ENCODE measurements at places on chromosomes 6 and 20. TPM values are rescaled to one million over a fixed set of nuclear protein-coding genes. Genes with fewer than 3 reads are reported as not detected.
A peak's percentile ranks its signal among the peaks of the same experiment; 100 is the strongest.

DNA sequence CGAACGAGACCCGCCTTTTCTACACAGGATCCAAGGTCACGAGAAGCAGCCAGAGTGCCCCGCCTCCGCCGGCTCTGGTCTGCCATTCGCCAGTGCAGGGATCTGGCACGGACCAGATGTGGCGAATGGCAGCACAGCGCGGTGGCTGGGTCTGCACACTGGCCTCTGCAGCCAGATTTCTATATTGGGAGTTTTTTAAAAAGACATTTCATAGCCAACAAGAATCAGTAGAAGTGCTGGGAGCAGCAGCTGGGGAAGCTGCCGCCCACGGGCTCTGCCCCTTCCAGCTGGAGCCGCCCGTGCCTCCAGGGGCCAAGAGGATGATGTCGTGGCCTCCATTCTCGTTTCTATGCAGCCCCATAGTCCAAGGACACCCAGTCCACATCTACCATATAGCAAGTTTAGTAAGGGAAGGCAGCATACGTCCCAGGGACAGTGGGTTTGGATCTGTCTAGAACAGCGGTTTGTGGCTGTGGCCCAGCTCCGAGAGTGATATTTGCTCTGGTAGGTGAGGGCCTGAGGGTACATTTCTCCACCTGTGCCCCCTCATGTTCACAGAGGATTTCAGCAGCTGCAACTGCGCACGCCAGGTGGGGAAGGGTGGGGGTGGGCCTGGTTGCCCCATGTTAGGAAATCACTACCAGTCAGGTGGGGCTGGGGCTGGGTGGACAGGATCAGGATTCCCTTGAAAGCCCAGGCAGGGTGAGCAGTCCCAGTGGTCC lies 333.7 kb downstream of the ZFAND3 start:
- peak; percentile 22 for DNase-seq

DNA sequence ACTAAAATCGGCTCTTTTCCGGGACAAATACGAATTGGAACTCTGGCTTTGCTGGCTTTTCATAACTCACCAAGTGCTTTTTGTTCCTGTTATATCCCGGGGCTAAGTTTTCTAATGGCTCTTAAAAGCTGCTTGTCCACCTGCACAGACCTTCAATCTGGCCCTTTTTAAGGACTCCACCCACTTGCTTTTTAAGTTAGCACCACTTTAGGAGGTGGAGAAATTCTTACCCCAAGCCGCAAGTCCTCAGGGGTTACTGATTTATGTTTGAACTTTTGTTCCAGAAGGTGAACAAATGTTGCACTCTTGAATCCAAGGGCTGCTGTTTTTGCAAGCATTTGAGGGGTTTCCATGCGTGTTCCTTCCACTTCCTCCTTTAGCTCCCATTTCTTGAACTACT lies 37.8 kb downstream of the FAM184A start:
- DNase-seq, result no peak

DNA sequence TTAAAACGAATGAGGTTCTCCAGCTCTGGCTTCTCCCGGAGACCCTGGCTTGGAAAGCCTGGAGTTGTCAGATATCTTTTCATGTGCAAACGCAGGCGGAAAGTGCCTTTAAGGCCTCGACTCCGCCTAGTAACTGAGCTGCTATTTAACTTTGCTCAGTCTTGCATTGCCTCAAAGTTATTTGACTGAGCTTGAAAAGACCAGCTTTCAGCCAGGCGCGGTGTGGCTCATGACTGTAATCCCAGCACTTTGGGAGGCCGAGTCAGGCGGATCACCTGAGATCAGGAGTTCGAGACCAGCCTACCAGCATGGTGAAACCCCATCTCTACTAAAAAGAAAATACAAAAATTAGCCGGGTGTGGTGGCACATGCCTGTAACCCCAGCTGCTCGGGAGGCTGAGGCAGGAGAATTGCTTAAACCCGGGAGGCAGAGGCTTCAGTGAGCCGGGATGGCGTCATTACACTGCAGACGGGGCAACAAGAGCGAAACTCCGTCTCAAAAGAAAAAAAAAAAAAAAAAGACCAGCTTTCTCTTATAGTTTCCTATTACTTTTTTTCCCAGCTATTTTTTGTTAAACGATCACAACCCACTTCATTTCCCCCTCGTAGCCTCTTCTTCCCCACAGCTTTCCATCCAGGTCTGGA lies 1.9 kb downstream of the GCNT2 start:
- no peak for DNase-seq

DNA sequence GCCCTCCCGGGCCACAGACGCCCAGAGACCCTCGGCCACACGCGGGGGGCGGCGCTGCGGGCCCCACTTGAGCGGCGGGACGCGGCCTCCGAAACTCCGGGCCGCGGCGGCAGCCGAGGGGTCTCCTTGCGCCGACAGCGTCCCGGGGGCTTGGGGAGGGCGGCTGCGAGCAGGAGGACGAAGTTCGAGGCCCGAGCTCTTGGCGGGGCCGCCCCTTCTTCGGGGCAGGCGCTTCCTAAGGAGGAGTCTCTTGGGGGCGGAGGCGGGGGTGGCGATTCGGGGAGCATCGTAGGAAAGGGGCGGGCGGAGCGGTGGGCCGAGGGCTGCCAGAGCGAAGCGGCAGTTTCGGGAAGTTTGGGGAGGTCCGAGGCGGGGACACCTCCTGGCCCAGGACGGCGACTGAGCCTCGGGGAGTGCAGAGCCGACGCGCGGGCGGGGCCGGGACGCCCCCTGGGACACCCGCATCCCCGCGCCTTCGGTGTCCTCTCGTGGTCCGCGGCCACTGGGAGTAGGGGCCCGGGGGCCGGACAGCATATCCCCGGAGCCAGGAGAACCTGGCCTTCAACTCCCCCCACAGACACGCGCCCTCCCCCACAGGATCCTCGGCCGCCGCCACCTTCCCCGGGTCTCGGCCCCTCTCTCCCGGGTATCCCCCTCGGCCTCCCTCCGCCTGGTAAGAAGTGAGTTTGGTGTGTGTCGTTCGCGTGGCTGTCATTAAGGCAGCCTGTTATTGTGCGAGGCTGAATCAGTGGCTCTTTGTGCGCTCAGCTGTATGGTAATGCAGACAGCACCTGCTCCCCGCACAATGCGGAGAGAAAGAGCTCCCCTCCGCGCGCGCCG lies 613 bp upstream of the DLL1 start:
- DNase-seq, result peak; percentile 63

GRCh38 chr6:22717915-22718314 lies 148.5 kb downstream of the HDGFL1 start:
- no peak for DNase-seq

GRCh38 chr20:23286346-23286745 lies 64.2 kb upstream of the NXT1 start:
- no peak for DNase-seq

DCDC2 gene
- 1.0 TPM for total RNA-seq

WFDC2 gene
- total RNA-seq, result not detected

DNA sequence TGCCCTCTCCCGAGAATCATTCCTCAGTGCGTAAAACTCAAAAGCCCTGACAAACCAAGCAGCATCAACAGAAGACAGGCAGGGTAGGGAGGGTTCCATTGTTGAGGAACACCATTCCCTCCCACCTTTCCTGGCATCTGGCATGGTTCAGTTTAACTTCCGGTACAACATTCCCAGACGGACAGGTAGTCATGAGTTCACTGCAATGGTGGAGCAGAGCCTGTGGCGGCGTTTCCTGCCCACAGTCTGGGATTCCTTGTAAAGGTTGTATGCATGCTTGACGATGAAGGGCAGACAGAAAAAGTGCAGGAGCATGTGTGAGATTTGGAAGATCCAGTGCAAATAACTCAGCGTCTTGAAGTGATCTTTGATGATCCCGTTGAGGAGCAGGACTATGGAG lies 42.3 kb downstream of the PIM1 start:
- DNase-seq, result no peak

ZNF318 gene
- 9.7 TPM for total RNA-seq

RIPOR3 gene
- 0.68 TPM for total RNA-seq

DNA sequence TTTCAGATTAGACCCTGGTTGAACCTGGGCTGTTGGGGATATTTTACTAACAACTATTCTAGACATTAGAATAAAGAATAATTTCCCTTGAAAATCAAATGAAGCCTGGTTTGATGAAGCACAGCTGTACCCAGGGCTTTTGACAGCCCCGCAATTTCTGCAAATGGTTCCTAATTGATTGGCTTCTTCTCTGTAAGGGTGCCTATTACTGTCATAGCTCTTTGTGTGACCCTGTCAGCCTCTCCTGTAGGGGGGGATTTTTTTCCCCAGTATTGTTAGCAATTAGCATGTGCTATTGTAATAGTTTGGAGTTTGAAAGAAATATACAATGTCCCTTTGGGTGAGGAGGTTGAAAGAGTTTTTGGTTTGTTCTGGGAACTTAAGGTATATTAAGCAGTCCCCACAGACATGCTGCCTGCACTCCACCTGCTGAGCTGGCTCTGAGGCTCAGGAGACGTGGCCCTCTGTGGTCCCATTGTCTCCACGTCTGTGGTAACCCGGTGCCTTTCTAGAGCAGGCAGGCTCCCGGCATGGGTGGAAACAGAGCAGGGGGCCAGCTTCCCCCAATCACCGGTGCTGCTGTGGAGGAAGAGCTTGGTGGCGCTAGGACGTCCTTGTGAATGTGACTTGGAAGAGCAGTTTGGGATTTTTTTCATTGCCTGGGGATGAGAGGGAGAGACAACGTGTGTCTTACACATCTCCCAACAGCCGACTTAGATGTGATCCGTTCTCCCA lies 47.3 kb upstream of the CLDN20 start:
- no peak for DNase-seq

TFAP2B gene
- total RNA-seq, result under 0.01 TPM

GRCh38 chr20:59579404-59580145 lies 24.8 kb upstream of the PHACTR3 start:
- no peak for DNase-seq

DNA sequence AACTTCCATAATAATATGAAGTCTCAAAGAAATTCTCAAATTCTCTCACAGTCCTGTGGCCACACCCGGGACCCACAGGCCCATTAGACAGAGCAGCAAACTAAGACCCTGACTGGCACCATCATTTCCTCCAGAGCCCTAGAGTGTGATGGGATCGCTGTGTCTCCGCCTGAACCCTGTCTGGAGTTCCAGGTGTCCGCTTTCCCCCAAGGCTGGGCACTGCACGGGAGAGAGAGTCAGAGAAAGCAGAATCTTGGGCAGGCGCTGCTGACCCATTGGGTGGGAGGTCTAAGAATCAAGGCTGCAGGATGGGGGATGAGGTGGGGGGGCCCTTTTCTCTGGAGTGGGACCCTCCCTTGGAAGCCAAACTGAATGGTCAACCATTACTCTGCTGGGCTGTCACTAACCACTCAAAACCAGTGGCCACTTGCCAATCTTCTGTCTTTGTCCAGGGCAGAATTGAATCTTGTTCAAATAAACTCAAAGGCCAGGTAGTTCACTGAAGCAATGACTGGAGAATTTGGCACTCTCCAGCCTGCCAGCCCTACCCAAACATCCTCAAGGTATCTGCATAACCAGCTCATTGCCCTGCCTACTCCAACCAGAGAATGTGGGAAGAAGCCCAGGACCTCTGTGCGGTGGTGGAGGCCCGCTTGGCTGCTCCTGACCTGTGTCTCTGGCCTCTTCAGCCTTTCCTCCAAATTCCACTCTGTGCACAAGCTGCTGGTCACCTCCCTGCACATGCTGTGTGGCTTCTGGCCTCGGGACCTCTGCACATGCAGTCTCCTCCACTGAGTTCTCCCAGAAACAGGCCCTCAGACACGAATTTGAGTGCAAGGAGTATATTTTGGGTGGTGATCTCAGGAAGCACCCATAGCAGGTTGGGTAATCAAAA lies 141.1 kb downstream of the CEBPB start:
- DNase-seq, result no peak

DNMT3B gene
- total RNA-seq, result 2.9 TPM

- no peak for DNase-seq
Observed at GRCh38 chr6:66628917-66629316, 921.9 kb upstream of the EYS start.

PRDM13 gene
- not detected for total RNA-seq
